MCF 10A (cell line): ENCODE measurements at places on chromosomes 6 and 20. TPM values are rescaled to one million over a fixed set of nuclear protein-coding genes. Genes with fewer than 3 reads are reported as not detected.

The EYS gene
- total RNA-seq = 1.5 and 1.6 TPM in 2 replicates

The CNBD2 gene
- 2.2 and 3.4 TPM in 2 replicates for total RNA-seq

The SLC17A4 gene
- total RNA-seq = not detected in 2 replicates

GRCh38 chr20:41696428-41696827, 78.3 kb upstream of the CHD6 start:
- no peaks in the 10 kb centered on the region for H3K36me3 ChIP-seq
- no peak for DNase-seq
- H3K27me3 ChIP-seq = peaks cover 30% of the 10 kb centered on the region

GRCh38 chr20:22338140-22338708, 246.1 kb downstream of the FOXA2 start:
- peaks cover 36% of the 10 kb centered on the region for H3K4me1 ChIP-seq
- H3K27ac ChIP-seq = peak overlapping the region; percentile 3
- no peak overlapping the region for H3K4me3 ChIP-seq
- no peak for DNase-seq
- peaks cover 2% of the 10 kb centered on the region for H3K27me3 ChIP-seq

GRCh38 chr6:167850782-167851181, 24.1 kb downstream of the AFDN start:
- H3K4me1 ChIP-seq = peaks cover 49% of the 10 kb centered on the region
- no peak overlapping the region for H3K4me3 ChIP-seq
- DNase-seq = no peak
- H3K27ac ChIP-seq = peak overlapping the region; percentile 90
